GM18507 (cell line): ENCODE measurements at places on chromosomes 7 and 10.

DNA sequence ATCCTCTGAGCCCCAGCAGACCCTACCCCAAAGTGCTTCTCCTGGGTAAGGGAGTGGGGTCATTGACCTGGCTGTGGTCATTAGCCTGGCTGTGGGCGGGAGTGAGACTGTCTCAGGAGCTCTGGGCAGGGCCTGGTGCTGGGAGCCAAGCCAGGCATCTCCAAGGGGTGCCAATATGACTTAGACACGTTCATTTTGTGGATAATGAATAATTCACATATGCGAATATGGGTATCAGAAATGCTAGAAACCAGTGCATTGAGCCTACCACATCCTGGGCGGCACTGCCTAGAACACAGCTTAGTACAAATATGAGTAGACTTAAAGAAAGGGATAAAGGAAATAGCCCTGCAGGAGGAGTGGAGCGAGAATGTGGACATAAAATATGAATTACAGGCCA lies 14.4 kb upstream of the SRRM3 start:
- DNase-seq, result no peak

DNA sequence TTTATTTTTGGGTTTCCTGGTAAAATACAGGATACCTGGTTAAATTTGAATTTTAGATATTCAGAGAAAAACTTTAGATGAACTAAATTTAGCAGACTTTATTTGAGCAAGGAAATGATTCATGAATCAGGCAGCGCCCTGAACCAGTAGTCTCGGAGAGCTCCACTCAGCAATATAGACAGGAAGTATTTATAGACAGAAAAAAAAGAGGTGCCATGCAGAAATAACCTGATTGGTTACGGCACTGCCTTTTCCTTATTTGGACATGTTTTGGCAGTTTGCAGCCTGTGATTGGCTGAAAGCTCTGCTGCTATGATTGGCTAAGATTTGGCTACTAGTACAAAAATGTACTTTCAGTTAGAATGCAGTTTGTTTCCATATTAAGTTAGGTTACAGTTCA lies 198.3 kb upstream of the DKK1 start:
- no peak for DNase-seq

DNA sequence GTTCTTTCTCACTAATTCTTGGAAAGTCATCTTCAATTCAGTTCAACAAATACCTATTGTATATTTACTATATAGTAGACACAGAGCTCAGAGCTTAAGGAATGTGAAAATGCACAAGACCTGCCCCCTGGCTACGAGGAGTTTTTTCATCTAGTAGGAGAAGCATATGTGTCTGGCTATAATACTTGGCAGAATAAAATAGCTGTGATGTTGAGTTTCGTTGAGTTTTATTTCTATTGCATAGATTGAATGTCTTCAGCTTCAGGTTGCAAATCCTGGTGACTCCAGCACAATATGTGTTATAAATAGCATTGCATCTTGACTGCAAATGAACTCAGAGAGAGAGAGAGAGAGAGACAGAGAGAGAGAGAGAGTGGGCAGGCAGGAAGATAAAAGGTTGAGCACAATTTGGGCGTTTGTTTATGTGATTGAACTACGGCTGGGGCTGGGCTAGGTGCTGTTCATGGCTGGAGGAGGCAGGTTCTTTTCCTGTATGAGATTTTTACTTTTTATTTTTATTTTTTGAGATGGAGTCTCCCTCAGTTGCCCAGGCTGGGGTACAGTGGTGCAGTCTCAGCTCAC lies 229.6 kb downstream of the GALNT17 start:
- DNase-seq, result no peak

DNA sequence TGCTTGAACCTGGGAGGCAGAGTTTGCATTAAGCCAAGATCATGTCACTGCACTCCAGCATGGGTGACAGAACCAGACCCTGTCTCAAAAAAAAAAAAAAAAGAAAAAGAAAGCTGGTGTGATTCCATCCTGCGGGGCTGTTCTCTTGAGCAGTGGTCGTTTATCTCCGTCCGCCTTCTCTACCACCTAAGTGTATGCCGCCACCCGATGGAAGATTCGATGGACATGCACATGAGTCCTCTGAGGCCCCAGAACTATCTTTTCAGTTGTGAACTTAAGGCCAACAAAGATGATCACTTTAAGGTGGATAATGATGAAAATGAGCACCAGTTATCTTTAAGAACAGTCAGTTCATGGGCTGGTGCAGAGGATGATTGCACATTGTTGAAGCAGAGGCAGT lies 65.7 kb downstream of the ABRAXAS2 start:
- DNase-seq, result no peak
